ENCODE measurements at places on chromosomes 13 and 19. TPM values are rescaled to one million over a fixed set of nuclear protein-coding genes. Genes with fewer than 3 reads are reported as not detected.

- no peak for DNase-seq
Observed at GRCh38 chr13:62137629-62138405, 722.2 kb upstream of the PCDH20 start.

DNA sequence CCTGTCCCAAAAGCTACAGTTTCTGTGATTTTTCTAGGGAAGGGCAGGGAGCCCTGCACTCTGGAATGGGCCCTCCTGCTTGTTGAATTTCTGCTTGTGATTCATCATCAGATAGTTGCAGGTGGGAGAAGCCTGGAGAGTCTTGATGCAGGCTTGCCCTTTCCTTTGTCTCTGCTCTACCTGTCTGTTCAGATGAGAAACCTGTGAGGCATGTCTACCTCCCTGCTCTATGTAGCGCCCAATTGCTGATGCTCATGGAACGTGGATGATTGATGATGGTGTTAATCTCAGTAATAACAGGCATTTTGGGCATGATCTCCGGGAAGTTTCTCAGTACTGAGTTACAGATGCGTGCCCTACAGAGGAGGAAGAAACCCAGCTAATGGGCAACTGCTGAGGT is 10.9 kb upstream of the CBY2 start:
- DNase-seq = no peak

DNA sequence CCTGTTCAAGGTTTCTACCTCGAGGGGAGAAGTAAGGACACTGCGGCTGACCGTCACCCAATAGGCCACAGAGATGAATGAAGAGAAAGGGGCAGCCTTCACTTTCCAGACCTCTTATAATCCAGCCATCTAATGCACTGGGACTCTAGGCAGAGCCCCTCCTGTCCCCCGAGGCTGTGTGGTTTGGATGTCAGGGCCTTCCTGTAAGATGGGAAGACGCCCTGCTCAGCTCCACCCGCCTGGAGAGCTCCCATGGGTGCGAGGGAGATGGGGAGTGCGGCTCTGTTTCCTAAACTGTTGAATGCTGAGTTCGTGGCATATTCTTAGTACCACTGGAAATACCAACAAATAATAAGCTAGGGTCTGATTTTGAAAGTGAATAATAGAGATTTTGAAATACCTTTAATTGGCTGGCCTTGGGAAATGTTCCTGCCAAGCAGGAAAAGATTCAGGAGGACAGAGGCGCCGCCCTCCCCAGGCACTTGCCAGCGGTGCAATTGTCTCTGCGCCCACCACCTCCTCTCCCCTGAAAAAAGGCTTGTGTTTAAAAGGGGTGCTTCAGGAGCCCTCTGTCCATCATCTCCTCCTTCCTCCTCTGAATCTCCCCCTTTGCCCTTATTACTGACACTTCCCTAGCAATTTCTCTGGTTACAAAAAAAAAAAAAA is 85.4 kb upstream of the GPR183 start:
- DNase-seq = no peak

GRCh38 chr13:44147233-44147632 is 226.4 kb upstream of the SERP2 start:
- DNase-seq = no peak

- no peak for DNase-seq
Observed at GRCh38 chr13:49472186-49472585, 23.6 kb upstream of the PHF11 start.

DNA sequence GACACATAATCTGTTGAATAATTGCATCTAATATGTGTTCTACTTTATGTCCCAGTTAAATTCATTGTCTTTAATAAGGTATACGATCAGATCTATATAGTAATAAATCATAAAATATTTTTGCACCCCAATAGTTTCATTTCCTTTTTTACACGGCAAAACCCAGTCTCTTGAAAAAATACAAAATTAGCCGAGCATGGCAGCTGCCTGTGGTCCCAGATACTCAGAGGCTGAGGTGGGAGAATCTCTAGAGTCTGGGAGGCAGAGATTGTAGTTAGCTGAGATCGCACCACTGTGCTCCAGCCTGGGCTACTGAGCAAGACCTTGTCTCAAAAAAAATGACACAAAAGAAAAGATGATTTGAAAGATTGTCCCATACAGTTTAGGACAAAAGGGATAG is 52.3 kb upstream of the PARP4 start:
- DNase-seq = no peak

DNA sequence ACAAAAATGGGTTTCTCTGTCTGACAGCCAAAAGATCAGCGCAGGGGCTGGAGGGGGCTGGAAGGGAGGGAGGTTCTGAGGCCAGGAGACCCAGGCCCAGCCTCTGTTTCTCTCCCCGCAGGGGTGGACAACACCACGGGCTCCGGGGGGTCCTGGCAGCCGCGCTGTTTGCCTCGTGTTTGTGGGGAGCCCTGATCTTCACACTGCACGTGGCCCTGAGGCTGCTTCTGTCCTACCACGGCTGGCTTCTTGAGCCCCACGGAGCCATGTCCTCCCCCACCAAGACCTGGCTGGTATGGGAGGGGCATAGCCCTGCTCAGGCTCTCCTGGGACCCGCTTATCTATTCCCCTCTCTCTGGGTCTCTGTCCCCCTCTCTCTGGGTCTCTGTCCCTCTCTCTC is 9.6 kb downstream of the CPT1C start:
- DNase-seq = no peak

The CFAP97D2 gene
- not detected for total RNA-seq

The SOX21 gene
- 0.07 TPM for total RNA-seq

The GARIN5B gene
- total RNA-seq = not detected

DNA sequence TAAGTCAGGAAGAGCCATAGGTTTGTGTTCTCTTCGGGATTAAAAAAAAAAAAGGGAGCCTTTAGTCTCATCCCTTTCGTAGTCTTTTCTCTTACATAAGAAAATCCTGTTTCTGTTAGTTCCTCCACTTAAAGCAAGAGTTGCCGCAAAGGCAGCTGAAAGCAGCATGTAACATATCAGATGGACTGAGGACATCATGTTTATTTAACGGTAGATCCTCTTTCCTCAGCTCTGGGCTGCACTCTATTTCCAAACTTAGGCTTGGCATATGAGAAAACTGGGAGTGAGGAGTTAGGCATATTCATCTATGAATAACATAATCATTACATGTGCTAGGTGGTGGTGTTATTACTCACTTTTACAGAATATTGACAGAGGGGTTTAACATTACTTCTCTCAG is 391.2 kb downstream of the KLF12 start:
- DNase-seq = no peak

DNA sequence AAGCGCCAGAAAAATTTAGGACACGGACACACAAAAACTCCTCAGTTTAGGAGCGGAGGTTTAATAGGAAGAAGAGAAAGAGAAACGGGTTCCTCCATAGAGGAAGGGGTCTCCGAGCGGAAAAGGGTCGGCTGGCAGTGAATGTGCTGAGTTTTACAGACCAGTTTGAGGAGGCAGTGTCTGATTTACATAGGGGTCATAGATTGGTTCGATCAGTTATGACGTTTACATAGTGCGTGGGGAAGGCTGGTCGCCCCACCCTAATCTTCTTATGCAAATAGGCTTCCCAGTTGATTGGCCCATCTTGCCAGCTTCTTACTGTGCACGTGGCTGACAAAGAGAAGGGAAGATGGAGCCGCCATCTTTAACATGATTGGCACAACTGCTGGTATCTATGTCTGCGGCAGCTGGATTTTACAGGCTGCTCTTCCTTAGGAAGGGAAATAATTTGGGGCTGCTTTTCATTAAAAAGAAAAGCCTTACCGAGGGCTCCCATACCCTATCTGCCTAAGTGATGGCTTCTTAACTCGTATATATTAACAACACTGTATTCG is 1.2 kb upstream of the ZNF225 start:
- DNase-seq = peak; percentile 53

DNA sequence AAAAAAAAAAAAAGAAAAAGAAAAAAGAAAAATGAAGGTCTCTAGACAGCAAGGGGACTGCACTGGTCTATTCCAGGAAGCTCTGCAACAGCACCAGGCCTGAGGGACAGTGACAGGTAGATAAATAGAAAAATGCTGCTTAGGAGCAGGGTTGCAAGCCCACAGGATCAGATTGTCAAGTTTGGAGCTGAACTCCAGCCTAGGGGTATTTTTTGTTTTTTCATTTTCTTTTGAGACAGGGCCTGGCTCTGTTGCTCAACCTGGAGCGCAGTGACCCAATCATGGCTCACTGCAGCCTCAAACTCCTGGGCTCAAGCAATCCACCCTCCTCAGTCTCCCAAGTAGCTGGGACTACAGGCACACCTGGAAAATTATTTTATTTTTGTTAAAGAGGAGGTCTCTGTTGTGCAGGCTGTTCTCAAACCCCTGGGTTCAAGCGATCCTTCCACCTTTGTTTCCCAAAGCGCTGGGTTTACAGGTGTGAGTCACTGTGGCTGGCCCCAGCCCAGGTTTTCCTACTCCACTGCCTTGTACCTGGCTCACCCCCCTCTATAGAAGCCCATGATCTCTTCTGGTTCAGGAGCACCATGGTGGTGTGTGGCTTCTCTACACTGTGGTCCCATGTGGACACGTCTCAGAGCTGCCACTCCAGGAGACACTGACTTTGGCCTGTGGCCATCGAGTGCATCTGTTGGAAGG is 23.9 kb downstream of the POP4 start:
- no peak for DNase-seq

DNA sequence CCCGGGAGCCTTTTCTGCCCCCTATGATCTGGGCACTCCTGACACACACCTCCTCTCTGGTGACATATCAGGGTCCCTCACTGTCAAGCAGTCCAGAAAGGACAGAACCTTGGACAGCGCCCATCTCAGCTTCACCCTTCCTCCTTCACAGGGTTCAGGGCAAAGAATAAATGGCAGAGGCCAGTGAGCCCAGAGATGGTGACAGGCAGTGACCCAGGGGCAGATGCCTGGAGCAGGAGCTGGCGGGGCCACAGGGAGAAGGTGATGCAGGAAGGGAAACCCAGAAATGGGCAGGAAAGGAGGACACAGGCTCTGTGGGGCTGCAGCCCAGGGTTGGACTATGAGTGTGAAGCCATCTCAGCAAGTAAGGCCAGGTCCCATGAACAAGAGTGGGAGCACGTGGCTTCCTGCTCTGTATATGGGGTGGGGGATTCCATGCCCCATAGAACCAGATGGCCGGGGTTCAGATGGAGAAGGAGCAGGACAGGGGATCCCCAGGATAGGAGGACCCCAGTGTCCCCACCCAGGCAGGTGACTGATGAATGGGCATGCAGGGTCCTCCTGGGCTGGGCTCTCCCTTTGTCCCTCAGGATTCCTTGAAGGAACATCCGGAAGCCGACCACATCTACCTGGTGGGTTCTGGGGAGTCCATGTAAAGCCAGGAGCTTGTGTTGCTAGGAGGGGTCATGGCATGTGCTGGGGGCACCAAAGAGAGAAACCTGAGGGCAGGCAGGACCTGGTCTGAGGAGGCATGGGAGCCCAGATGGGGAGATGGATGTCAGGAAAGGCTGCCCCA is 8.5 kb upstream of the CEACAM7 start:
- DNase-seq = no peak

DNA sequence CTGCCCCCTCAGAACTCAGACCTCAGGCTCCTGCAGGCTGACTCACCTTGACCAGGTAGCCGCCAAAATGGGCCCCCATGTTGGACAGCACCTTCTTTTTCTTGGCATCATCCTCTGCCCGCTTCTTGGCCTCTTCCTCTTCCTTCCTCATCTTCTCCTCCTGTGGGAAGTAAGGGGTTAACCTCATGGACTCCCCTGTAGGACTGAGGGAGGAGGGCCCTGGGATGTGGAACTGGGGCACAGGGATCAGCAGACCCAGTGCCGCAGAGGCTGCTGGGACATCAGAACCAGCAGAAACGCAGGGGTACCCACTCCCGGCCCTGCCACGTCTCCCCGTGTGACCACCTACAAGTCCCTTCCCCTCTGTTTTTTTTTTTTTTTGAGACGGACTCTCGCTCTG is 11.1 kb downstream of the TNNT1 start:
- no peak for DNase-seq

GRCh38 chr19:51317376-51317775 is 5.9 kb downstream of the IGLON5 start:
- no peak for DNase-seq

The IGFL2 gene
- total RNA-seq = not detected

The SLC7A1 gene
- 23.9 TPM for total RNA-seq

- no peak for DNase-seq
Observed at GRCh38 chr19:44696939-44697669, 1.8 kb upstream of the CEACAM16 start.

The LRRC25 gene
- total RNA-seq = not detected

The KASH5 gene
- total RNA-seq = not detected

The PTH2 gene
- not detected for total RNA-seq

The ZNF440 gene
- total RNA-seq = 6.3 TPM
